Naive thymus-derived CD8-positive, alpha-beta T cell (primary cell): ENCODE measurements at places on chromosomes 4 and X.

GRCh38 chr4:153465140-153465539 is 1.0 kb upstream of the TMEM131L start:
- peak overlapping the region; percentile 93 for H3K4me3 ChIP-seq
- peaks cover 14% of the 10 kb centered on the region for H3K4me1 ChIP-seq
- peaks cover 11% of the 10 kb centered on the region for H3K36me3 ChIP-seq
- H3K27me3 ChIP-seq, result no peaks in the 10 kb centered on the region

DNA sequence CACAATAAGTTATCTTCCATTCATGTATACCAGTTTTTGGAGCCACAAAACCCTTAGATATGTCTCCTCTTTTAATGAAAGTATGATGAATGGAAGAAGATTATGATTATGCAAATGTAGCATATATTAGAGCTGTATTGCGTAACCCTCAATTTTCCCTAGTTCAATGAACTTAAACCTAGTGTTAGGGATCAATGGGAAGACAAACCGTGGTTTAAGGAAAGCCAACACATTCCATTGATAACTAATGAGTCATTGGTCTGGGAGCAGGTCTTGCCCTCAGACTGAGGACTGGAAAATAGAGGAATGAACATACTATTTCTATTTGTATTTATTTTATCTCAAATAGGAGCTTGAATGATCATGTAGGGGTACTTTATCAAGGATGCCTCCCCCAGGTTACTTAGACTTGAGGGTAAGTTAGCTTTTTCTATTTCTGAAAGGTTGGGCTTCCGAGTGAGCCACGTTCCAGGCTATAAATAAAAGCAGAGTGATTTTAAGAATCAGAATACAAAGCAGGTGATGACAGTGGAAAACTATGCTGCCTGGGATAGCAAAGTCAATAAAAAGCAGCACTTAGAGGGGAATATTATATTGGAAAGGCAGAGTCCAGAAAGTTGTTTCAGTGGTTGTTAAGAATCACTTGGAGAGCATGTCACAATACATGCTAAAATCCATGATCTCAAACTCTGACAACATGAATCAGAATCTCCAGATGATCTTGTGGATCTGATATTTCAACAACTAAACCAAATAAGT is 356.0 kb downstream of the ADAM29 start:
- H3K36me3 ChIP-seq, result no peaks in the 10 kb centered on the region
- no peaks in the 10 kb centered on the region for H3K4me1 ChIP-seq
- H3K27me3 ChIP-seq, result no peaks in the 10 kb centered on the region
- no peak for DNase-seq
- H3K4me3 ChIP-seq, result no peak overlapping the region

GRCh38 chr4:3026540-3026939 is 47.8 kb downstream of the HTT-AS start:
- H3K36me3 ChIP-seq, result peaks cover 8% of the 10 kb centered on the region
- H3K4me3 ChIP-seq, result no peak overlapping the region
- no peaks in the 10 kb centered on the region for H3K4me1 ChIP-seq
- no peaks in the 10 kb centered on the region for H3K27me3 ChIP-seq
- no peak for DNase-seq

DNA sequence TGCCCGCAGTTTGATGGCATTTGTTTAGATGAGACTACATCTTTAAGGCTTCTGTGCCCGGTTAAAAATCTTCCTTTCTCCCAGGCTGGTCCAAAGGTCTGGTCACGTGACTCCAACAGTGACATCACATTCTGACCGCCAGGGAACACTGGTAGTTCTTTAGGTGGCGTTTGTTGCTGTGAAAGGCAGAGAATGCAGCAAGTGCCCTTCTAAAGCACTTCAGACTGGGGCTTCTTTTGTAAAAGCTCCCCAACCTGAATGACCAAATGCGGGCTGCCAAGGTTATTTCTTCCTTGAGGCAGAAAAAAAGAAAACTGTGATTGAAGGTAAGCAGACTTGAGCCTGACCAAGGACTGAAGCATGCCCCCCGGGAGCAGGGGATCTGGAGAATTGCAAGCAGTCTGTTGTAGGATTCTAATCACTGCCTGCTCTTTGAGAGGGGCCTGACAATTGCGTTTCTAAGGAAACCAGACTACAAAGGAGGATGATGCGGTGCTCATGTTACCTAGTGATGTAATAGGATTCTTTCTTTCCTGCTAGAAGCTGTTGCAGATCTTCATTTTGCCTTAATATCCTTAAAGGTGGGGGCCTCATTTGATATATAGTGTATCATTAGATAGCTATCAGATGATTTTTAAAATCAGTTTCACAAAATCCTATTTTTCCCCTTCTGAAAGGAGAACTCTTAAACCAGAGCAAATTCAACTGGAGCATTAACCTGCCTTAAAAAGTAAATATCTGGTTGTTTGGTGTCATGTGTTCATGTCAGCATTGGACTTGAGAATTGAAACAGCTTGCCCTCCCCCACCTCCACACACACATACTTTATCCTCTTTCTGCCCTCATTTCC is 133.1 kb downstream of the AKAP4 start:
- no peak overlapping the region for H3K27ac ChIP-seq
- no peak for DNase-seq
- no peaks in the 10 kb centered on the region for H3K4me1 ChIP-seq
- H3K27me3 ChIP-seq, result no peaks in the 10 kb centered on the region
- H3K36me3 ChIP-seq, result no peaks in the 10 kb centered on the region
- no peak overlapping the region for H3K4me3 ChIP-seq

DNA sequence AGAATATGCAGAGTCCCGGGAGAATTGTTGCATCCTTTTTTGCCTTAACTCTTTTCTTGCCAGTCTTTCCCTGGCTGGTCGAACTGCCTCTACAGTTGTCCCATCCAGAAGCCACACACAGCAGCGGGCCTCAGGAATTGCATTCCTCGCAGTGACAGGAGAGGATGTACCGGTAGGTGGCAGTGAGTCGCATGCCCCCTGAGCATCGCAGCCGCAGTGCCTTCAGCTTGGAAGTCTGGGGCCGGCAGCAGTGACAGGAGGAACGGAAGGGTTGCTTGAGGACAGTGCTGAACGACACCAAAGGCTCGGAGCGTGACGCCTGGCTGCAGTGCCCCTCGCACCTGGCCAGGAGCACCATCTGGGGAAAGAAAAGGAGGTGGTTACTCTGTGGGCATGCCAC is 23.5 kb downstream of the NDP start:
- no peak overlapping the region for H3K27ac ChIP-seq
- peak overlapping the region; percentile 56 for H3K4me3 ChIP-seq
- H3K4me1 ChIP-seq, result peaks cover 2% of the 10 kb centered on the region
- peak; percentile 68 for DNase-seq

DNA sequence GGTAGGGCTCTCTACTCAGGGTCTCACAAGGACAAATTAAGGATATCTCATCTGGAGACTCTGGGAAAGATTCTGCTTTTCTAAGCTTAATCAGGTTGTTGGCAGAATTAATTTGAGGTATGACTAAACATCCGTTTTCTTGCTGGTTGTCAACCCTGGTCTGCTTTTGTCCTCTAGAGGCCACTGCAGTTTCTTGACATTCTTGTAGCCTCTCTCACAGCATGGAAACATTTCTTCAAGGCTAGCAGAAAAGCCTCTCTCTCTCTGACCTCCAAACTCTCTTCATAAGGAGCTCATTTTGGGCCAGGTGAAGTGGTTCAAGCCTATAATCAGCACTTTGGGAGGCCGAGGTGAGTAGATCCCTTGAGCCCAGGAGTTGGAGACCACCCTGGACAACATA is 749.5 kb upstream of the PCDH7 start:
- H3K4me1 ChIP-seq, result no peaks in the 10 kb centered on the region
- H3K36me3 ChIP-seq, result no peaks in the 10 kb centered on the region
- no peak for DNase-seq
- no peak overlapping the region for H3K27ac ChIP-seq
- no peaks in the 10 kb centered on the region for H3K27me3 ChIP-seq

GRCh38 chr4:150591904-150592303 is 10.0 kb downstream of the MAB21L2 start:
- H3K27me3 ChIP-seq, result no peaks in the 10 kb centered on the region
- DNase-seq, result no peak
- no peak overlapping the region for H3K4me3 ChIP-seq

DNA sequence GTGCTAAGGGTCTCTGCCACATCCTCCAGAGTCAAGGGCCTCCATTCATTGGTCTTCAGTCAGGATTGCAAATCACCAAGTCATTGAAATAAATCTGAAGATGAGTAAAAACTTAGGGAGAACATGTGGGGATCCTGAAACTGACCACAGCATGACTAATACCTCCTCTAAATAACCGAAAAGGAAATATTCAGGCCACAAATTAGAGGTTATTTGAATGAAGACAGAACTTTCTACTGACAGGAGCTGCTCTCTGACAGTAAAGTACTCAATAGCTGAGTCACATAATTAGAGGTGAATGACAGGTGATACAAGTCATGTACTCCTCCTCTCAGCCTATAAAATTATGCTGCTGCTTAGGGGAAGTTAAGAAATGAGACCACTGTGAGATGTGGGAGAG is 240.2 kb upstream of the F9 start:
- H3K4me3 ChIP-seq, result no peak overlapping the region
- DNase-seq, result no peak
- H3K36me3 ChIP-seq, result no peaks in the 10 kb centered on the region
- H3K4me1 ChIP-seq, result no peaks in the 10 kb centered on the region
- H3K27ac ChIP-seq, result no peak overlapping the region

DNA sequence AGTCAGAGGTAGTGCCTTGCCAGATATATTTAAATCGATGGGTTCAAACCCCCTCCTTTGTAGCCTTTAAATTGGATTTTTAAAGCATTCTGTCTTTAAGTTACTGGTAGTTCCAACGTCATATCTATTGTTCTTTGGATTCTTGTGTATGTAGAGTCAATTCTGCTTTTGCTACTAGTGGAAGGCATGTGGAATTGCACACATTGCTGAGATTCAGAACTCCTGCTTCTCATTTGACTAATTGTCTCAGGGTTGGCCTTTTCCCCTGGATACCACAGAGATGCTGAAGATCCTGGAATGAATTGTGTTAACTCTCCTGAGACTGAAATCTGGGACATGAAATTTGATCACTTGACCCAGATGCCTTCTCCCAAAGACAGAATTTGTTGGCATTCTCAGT is 328.3 kb upstream of the RPS6KA3 start:
- no peak overlapping the region for H3K27ac ChIP-seq
- H3K4me3 ChIP-seq, result no peak overlapping the region
- H3K4me1 ChIP-seq, result no peaks in the 10 kb centered on the region
- H3K36me3 ChIP-seq, result no peaks in the 10 kb centered on the region

DNA sequence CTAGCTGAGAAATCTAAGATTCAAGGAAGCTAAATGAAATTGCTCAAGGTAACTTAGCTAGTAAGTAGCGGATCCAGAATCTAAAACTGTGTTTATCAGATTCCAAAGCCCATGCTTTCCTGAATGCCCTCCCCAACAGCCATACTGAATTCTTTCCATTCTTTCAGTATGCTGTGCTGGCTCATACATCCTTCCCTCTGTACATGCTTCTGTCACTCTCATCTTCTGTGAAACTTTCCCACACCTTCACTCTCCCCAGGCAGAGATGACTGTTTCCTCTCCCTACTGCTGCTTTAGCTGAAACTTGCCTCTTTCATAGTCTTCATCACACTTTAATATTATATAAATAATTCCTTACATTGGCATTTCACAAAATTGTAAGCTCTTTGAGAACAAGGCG is 39.3 kb upstream of the SMARCAD1 start:
- DNase-seq, result no peak
- H3K36me3 ChIP-seq, result no peaks in the 10 kb centered on the region
- peaks cover 9% of the 10 kb centered on the region for H3K27me3 ChIP-seq

DNA sequence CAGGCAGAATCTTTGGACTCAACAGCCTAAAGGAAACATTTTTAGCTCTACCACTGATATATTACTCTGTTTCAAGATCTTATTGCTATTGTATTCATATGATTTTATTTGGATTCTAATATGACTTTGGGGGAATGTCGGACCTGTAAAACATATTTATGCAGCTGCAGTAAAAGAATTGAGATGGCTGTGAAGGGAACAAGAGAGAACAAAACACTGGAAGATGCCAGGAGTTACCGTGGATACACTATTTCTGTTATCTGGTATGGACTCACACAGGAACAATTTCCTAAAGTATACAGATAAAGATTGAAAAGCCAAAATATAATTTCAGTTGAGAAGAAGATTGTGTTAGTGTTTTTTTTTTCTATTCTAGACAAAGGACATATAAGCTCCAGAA is 113.0 kb upstream of the DCLK2 start:
- no peak for DNase-seq
- no peak overlapping the region for H3K4me3 ChIP-seq
- H3K27ac ChIP-seq, result no peak overlapping the region
- no peaks in the 10 kb centered on the region for H3K36me3 ChIP-seq

DNA sequence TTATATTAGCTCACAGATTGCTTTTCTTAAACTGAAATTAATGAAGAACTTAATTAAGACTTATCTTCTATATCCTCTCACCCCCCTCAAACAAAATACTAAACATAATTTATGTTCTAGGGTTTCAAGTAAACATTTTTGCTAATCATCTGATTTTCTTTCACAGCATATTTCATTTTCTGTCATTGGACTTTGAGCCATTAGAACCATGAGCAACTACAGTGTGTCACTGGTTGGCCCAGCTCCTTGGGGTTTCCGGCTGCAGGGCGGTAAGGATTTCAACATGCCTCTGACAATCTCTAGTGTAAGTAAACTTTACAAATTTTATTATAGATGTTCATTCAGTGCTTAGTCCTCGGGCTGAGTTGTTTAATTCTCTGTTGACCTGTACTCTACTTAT is 3.3 kb downstream of the PDLIM5 start:
- H3K36me3 ChIP-seq, result no peaks in the 10 kb centered on the region
- DNase-seq, result no peak
- H3K4me1 ChIP-seq, result peaks cover 39% of the 10 kb centered on the region
- no peak overlapping the region for H3K27ac ChIP-seq

- H3K27me3 ChIP-seq, result no peaks in the 10 kb centered on the region
- DNase-seq, result no peak
- no peak overlapping the region for H3K4me3 ChIP-seq
- no peaks in the 10 kb centered on the region for H3K4me1 ChIP-seq
- H3K27ac ChIP-seq, result no peak overlapping the region
Observed at GRCh38 chr4:20289782-20290181, 38.1 kb downstream of the SLIT2 start.

GRCh38 chrX:49243166-49243565 is 7.9 kb downstream of the CCDC22 start:
- no peak overlapping the region for H3K27ac ChIP-seq
- H3K4me3 ChIP-seq, result no peak overlapping the region
- DNase-seq, result no peak
- H3K27me3 ChIP-seq, result no peaks in the 10 kb centered on the region
- peaks cover 52% of the 10 kb centered on the region for H3K36me3 ChIP-seq
